Karpas-422 (cell line): ENCODE measurements at places on chromosomes 2 and 18.

- DNase-seq, result no peak
Measured at GRCh38 chr18:44536046-44536445, 144.6 kb upstream of the SETBP1 start.

GRCh38 chr2:105072039-105072438 is 34.2 kb downstream of the MRPS9 start:
- DNase-seq, result no peak

- peak; percentile 60 for DNase-seq
Measured at GRCh38 chr2:43142921-43143438, 83.4 kb downstream of the ZFP36L2 start.

DNA sequence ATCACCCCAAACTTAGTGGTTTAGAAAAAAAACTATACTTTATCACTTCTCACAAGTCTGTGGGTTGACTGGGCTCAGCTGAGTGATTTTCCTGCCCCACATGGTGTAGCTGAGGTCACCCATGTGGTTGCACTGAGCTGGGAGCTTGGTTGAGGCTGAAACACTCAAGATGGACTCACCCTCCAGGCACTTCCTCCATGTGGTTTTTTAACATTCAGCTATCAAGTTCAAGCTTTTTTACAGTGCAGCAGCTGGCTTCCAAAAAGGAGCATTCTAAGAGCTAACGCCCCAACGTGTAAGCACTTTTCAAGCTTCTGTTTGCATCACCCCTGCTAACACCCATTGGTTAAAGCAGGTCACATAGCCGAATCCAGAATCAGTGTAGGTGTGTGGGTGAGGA is 105.9 kb upstream of the CREB1 start:
- no peak for DNase-seq

DNA sequence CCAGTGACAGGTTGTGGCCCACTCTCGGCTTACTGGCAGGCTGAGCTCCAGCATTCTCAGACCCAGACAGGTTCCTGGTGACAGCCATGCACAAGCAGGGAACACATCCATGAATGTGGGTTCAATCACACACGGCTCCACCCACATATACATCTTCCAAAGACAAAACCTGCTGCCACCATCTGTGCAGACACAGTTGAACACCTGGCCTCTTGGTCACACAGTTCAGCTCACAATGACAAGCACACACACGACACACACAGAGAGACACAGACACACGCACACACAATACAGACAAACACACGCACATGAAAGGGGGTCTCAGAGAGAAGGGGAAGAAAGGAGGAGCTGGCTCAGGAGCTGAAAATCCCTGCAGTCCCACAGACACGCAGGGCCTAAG is 32.1 kb upstream of the PTMA start:
- DNase-seq, result no peak

- no peak for DNase-seq
Measured at GRCh38 chr2:223692191-223692947, 90.2 kb upstream of the SCG2 start.

- DNase-seq, result no peak
Measured at GRCh38 chr2:137525132-137525531, 439.1 kb upstream of the HNMT start.

- DNase-seq, result no peak
Measured at GRCh38 chr2:225415792-225416191, 16.3 kb downstream of the NYAP2 start.

- no peak for DNase-seq
Measured at GRCh38 chr2:142545036-142545435, 332.4 kb upstream of the KYNU start.

DNA sequence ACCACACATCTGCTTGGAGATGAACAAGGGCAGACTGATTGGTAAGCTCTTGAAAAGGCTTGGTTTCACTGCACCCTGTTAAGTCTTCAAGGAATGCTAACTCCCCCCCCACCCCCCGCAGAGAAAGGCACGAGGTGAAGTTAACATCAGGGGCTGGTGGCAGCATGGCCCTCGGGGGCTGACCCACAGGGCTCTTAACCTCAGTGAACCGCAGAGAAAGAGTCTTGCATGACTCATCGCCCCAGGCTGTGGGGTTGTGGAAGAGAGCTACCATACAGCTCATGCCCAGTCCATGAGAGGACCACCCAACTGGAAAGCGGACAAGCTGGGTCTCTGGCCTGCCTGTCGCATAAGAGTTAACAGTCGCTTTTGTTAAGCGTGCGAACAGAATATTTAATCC is 10.6 kb upstream of the CEP68 start:
- no peak for DNase-seq

DNA sequence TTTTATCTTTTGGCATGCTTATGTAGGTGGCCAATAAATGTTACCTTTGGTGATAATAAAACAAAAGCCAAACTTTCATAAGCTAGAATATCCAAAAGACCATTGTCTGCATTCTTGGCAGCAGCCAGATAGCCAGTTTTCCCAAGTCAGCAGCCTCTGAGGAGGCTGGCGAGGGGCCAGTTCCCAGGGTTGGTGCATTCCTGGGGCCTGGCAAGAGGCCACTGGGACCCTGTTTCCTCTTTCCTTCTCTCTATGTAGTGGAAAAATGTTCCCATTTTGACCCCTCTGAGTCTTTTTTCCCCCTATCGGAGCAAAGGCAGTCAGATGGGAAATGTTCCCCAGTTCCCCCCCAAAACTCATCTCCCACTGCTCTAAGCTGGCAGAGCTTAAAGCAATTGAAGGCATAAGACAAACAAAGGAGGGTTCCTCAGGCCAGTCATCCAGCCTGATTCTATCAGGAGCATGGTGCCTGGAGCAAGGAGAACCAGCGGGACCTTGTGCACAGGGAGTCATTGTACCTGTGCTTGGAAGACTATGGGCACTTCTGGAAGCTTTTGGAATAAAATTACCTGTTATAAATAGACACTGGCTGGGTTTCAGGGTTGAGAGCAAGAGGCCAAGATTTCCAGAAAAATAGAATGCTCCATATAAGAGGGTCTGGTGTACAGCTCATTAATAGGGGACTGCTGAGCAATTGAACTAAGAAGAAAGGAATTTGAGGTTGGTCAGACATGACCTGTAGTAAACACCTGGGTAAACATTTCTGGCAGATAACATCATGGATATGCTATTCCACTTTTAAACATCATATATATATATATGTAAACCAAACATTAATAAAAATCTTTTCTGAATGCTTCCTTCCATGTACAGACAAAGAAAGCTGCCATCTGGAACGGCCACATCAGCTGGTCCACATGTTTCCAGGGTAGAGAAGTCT is 63.4 kb downstream of the NCKAP5 start:
- DNase-seq, result no peak

DNA sequence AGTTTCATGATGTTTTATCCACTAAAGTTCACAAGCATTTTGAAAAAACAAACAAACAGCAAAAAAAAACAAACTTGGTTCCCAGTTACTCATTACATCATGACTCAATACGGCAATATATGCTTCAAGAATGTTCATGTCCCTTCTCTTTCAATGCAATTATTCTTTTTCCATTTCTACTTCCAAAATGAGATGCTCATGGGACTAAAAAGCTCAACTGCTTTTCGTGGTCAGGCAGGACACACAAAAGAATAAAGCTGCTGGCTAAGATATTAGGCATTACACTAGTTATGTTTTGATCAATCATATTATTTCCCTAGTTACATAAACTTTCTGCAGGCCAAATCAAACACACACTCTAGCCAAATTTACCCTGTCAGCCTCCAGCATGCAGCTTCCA is 301.3 kb downstream of the EPHA4 start:
- DNase-seq, result no peak

- no peak for DNase-seq
Measured at GRCh38 chr2:32591669-32592463, 36.0 kb upstream of the TTC27 start.

DNA sequence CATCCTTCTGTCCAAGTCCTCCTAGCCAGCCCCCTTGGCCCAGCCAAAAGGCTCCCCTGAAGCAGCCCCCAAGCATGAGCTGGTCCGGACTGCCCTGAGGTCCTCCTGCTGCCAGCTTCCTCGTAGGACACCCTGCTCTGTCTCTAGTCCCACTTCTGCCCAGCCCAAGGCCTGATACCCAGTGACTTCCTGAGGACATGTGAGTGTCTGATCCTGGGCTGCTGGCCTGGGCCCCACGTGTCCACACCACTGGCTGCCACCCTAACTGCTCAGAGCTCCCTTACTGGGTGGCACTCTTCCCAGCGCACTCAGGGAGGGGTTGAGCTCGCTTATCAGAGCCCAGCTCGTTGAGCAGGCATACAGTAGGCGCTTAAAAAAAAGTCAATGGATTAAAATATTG is 34.4 kb upstream of the PDIA6 start:
- no peak for DNase-seq

DNA sequence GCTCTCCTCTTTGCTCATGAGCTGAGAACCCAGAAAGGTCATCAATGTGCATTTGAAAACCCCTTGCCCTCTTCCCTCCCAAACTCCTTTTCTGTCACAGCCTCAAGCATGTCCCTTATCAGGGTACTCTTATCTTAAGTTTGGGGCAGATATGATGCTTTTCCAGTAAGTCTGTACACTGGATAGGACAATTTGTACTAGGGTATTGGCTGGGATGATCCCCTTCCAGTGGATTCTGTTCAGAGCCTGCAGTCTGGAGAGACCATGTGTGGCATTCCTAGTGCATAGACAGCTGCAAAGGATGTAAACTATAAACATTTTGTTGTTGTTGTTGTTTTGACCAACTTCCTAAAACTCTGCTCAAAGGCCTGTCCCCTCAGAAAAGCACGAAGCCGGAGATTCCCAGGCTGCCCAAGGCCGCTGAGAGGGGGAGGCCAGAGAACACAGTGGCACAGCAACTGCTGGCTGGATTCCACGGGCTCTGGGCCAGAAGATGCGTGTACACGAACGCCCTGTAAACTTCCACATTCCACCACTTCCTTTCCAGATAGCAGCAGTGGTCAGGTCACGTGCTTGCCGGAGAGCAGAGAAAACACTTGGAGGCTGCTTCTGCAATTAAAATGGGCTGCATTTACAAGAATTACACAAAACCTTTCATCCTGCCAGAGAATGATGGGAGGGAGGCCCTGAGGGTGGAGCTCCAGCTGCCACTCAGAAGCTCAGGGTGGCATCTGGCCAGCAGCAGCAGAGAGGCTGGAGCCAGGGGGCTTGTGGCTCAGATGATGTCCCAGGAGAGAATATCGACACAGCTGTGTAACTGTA is 42.1 kb downstream of the BMP10 start:
- DNase-seq, result peak; percentile 91

- DNase-seq, result no peak
Measured at GRCh38 chr18:70332694-70333093, 43.8 kb downstream of the SOCS6 start.

DNA sequence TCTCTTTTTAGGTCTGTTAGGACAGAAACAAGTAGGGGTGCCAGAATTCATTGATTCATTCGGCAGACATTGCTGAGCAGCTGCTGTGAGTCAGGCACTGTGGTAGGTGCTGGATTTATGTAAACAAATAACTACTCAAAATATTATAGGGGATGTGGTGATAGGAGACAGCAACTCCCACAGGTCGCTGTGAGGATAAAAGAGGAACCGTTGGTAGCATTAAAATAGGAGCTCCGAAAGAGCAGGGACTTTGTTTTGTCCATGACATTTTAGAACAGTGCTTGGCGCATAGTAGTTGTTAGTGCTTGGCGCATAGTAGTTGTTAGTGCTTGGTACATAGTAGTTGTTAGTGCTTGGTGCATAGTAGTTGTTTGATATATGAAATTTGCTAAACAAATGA is 29.2 kb downstream of the ATP6V1C2 start:
- no peak for DNase-seq

GRCh38 chr2:43609290-43609918 is 13.6 kb upstream of the THADA start:
- DNase-seq, result peak; percentile 75

- DNase-seq, result no peak
Measured at GRCh38 chr2:214674278-214674677, 135.2 kb downstream of the BARD1 start.

GRCh38 chr2:126749537-126749936 is 93.6 kb downstream of the GYPC start:
- peak; percentile 57 for DNase-seq

GRCh38 chr18:22347606-22348511 is 69.9 kb downstream of the CTAGE1 start:
- no peak for DNase-seq

DNA sequence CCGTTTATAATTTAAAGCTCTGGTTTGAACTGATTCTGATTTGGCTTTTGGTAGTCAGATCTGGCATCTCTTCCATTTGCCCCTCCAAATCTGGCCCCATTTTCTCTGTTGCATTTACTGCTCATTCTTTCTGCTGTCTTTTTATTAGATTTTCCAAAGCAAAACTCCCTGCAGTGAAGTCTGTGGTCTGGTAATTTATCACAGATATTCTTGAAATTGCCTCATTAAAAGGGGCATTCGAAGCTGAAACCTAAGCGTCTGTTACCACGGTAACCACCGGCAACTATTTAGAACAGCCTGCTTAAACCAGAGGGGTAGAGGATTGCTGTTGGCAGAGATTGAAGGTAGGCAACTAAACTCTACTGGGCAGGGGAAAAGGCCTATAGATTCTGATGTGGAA is 111.5 kb upstream of the UPP2 start:
- no peak for DNase-seq

GRCh38 chr18:30957066-30957465 is 85.5 kb downstream of the DSC3 start:
- DNase-seq, result no peak

- no peak for DNase-seq
Measured at GRCh38 chr2:19027626-19028025, 330.8 kb downstream of the OSR1 start.

DNA sequence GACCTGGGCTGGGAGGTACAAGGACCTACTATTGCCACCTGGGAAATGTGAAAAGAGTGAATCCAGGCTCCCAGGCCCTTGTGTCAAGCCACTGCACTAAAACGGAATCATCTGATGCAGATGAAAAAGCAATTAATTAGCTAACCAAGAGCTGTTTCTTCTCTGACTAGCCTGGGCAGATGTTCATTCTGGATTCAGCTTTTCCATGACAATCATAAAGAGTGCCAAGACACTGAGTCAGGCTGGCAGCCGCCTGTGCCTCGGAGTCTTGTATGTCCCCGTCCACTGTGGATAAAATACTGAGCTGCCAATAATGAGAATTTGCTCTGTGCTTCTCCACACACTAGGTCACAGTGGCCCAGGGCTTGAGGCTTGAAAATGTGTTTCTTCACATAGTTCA is 21.7 kb upstream of the LCLAT1 start:
- no peak for DNase-seq

GRCh38 chr2:96353032-96353561 is 17.5 kb downstream of the NCAPH start:
- DNase-seq, result no peak

DNA sequence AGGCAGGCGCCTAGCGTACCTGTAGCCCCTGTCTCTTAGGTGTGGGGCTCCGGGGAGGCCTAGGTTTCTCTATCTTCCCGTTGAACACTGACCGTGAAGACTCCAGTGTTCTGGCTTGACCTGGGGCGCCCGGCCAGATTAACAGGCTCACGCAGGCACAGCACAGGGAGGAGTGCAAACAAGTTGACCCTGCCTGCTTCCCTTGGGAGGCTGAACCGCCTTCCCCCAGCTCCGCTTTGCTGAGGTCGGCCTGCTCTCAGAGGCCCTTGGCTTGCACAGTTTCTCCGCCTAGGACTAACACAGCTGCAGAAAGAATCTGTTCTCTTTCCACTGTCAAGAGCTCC is 567 bp downstream of the PCYOX1 start:
- DNase-seq, result peak; percentile 68

- peak; percentile 52 for DNase-seq
Measured at GRCh38 chr2:7057865-7058400, 140.7 kb downstream of the RNF144A start.
